ENCODE measurements at places on chromosomes 6 and 20. TPM values are rescaled to one million over a fixed set of nuclear protein-coding genes. Genes with fewer than 3 reads are reported as not detected.

- no peaks in the 10 kb centered on the region for H3K4me1 ChIP-seq
- no peak for DNase-seq
- H3K27me3 ChIP-seq, result no peaks in the 10 kb centered on the region
- H3K36me3 ChIP-seq, result no peaks in the 10 kb centered on the region
- no peak overlapping the region for H3K27ac ChIP-seq
- H3K4me3 ChIP-seq, result no peak overlapping the region
These were observed 45.4 kb downstream of the MKKS start for GRCh38 chr20:10388597-10388996.

GRCh38 chr6:137487181-137487868 lies 6.9 kb downstream of the OLIG3 start:
- no peaks in the 10 kb centered on the region for H3K4me1 ChIP-seq
- no peak for DNase-seq
- H3K27ac ChIP-seq, result no peak overlapping the region
- H3K36me3 ChIP-seq, result no peaks in the 10 kb centered on the region

DNA sequence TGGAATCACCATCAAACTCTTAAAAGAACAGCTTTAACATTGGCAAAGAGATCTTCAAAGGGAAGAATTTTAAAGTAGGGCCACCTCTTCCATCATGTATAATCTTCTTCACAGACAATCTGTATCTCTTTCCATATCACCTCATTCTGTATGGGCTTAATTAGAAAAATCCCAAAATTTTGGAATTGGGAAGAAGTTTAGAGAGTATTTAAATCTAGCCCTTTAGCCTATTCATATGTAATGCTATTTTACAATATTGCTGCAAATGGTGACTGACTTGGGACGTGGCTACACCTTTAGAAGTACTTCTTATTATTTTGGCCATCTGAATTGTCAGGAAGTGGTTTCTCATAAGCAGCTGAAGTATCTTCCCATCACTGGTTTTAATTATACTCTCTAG lies 474.3 kb downstream of the RFPL4B start:
- no peaks in the 10 kb centered on the region for H3K27me3 ChIP-seq
- no peak for DNase-seq
- no peak overlapping the region for H3K4me3 ChIP-seq
- no peaks in the 10 kb centered on the region for H3K4me1 ChIP-seq
- no peak overlapping the region for H3K27ac ChIP-seq

DNA sequence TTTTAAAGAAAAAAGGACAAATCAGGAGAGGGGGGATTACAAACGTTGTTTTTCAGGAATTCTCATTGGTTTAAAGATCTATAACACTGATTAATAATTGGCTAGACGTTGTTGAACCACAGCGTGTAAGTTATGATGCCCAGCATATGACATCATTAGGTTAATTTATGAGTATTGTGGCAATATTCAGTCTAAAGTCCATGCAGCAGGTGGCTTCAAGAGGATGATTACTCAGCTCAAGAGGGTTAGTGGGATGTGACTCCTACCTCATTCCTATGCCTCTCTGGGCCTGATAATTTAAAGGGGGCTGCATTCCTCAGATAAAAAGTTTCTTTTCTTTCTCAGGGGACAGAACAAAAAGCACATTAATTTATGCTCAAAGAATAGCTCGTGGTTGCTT lies 1309.0 kb downstream of the EPHA7 start:
- no peak overlapping the region for H3K4me3 ChIP-seq
- no peaks in the 10 kb centered on the region for H3K36me3 ChIP-seq
- H3K27ac ChIP-seq, result no peak overlapping the region
- H3K27me3 ChIP-seq, result no peaks in the 10 kb centered on the region

- no peak overlapping the region for H3K4me3 ChIP-seq
- peaks cover 3% of the 10 kb centered on the region for H3K4me1 ChIP-seq
- H3K36me3 ChIP-seq, result no peaks in the 10 kb centered on the region
- no peak for DNase-seq
These were observed 174.3 kb downstream of the TTLL2 start for GRCh38 chr6:167499161-167499660.

DNA sequence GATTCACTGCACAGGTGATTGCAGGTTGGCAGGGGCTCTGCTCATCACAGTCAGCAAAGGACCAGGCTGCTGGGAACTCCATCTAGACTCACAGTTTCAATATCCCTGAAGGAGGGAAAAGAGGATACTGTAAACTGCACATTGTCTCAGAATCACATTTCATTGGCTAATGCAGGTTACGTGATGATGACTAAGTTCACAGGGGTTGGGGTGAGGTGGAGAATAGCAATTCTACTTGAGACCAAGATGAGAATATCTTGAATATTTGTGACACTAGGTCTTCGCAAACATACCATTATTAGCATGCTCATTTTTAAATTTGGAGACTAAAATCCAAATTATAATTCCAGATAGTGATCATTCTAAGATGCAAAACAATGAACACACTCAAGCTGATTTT lies 208.5 kb upstream of the CITED2 start:
- DNase-seq, result no peak
- H3K27me3 ChIP-seq, result no peaks in the 10 kb centered on the region
- H3K27ac ChIP-seq, result peak overlapping the region; percentile 77
- H3K4me1 ChIP-seq, result peaks cover 76% of the 10 kb centered on the region

GRCh38 chr6:163252061-163252591 lies 162.4 kb upstream of the QKI start:
- H3K27ac ChIP-seq, result no peak overlapping the region
- no peak for DNase-seq
- no peaks in the 10 kb centered on the region for H3K4me1 ChIP-seq
- no peak overlapping the region for H3K4me3 ChIP-seq

DNA sequence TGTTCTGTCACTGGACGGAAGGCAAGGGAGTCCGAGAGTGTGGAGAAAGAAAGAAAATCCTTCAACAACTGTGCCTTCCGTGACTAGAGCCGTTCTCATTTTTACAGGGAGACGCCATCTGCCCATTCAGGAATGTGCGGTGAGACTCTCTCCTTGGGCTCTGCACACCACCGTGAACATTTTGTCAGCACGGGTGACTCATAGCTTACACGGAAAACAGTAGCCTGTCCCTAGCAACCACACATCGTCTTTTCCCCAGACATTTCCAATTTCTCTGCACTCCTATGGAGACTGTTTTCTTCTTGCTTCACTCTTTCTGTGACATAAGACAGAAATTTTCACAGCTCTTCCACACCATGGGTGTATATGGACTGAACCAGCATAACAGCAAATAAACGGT lies 55.1 kb downstream of the TBXT start:
- no peak overlapping the region for H3K27ac ChIP-seq
- no peaks in the 10 kb centered on the region for H3K27me3 ChIP-seq
- H3K4me1 ChIP-seq, result no peaks in the 10 kb centered on the region
- no peak overlapping the region for H3K4me3 ChIP-seq

DNA sequence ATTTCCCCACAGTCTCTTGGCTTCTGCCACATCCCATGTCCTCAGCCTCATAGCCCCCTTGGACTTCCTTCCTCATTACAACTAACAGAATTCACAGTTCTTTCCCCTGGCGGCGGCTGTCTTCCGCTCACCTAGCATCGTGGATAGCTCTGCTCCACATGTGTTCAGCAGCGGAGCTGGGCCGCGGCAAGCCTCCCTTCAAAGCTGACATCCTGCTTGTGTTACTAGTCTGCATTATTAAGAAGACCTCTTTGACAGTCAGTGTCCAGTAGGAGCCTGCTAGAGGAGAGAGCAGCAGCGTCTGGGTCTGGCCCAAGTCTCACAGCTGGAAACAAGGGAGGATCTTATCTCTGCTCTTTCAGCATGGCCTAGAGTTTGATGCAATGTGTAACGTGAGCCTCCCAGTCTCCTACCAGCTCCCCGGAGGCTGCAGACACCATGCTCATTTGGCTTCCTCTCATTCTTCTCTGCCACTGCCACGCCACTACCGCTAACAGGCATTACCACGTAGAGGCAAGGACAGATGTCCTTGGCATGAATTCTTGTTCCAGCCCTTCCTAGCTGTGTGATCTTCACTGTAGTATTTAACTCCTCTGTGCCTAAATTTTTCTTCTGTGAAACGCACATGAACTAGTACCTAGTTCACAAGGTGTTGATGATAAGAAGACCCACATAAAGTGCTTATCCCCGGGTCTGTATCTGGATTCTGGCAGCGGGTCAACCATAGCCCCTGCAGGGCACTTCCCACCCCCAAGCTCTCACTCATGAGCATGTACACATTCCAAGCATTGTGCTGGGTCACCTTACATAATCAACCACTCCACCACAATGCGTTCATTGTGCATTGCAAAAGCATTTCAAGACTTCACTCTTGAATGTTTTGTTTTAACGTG lies 107.1 kb upstream of the BACH2 start:
- H3K4me1 ChIP-seq, result no peaks in the 10 kb centered on the region
- no peak overlapping the region for H3K27ac ChIP-seq
- no peaks in the 10 kb centered on the region for H3K36me3 ChIP-seq
- no peak for DNase-seq

- no peak overlapping the region for H3K27ac ChIP-seq
- no peak overlapping the region for H3K4me3 ChIP-seq
- H3K4me1 ChIP-seq, result peaks cover 6% of the 10 kb centered on the region
- no peak for DNase-seq
- no peaks in the 10 kb centered on the region for H3K27me3 ChIP-seq
These were observed 4.2 kb downstream of the AKIRIN2 start for GRCh38 chr6:87697581-87698546.

GRCh38 chr20:37688093-37688492 lies 5.7 kb upstream of the CTNNBL1 start:
- H3K27me3 ChIP-seq, result peaks cover 2% of the 10 kb centered on the region
- no peak for DNase-seq
- H3K36me3 ChIP-seq, result no peaks in the 10 kb centered on the region
- H3K27ac ChIP-seq, result no peak overlapping the region
- H3K4me3 ChIP-seq, result no peak overlapping the region

DNA sequence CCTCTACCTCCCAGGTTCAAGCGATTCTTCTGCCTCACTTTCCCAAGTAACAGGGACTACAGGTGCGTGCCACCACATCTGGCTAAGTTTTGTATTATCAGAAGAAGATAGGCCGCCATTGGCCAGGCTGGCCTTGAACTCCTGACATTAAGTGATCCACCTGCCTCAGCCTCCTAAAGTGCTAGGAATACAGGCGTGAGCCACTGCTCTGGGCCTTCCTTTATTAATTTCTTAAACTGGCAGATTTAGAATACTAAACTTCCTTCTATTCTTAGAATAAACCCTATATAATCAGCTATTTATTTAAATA lies 86.6 kb downstream of the HFE start:
- peak overlapping the region; percentile 37 for H3K27ac ChIP-seq
- no peaks in the 10 kb centered on the region for H3K36me3 ChIP-seq
- peaks cover 6% of the 10 kb centered on the region for H3K4me1 ChIP-seq
- H3K27me3 ChIP-seq, result no peaks in the 10 kb centered on the region
- no peak overlapping the region for H3K4me3 ChIP-seq

DNA sequence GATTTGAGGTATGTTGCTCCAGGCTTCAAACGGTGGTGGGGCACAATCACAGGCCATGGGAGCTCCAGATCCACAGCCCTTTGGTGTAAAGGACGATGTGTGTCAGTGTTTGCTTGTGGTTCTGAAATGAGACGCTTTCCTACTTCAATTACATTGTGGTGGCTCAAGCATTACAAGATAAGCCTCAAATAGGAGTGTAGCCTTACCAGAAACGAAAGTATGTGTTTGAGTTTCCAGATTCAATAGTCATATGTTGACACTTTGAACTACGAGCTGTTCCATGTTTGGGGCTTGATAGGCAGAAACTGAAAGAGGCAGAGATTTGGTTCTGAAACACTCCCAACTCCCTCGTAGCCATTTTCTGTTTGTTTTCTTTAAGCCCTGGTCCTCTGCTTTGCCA lies 187.1 kb downstream of the MYLK4 start:
- peaks cover 5% of the 10 kb centered on the region for H3K4me1 ChIP-seq
- no peak overlapping the region for H3K4me3 ChIP-seq
- no peak overlapping the region for H3K27ac ChIP-seq
- no peaks in the 10 kb centered on the region for H3K27me3 ChIP-seq
- no peaks in the 10 kb centered on the region for H3K36me3 ChIP-seq
- DNase-seq, result no peak

DNA sequence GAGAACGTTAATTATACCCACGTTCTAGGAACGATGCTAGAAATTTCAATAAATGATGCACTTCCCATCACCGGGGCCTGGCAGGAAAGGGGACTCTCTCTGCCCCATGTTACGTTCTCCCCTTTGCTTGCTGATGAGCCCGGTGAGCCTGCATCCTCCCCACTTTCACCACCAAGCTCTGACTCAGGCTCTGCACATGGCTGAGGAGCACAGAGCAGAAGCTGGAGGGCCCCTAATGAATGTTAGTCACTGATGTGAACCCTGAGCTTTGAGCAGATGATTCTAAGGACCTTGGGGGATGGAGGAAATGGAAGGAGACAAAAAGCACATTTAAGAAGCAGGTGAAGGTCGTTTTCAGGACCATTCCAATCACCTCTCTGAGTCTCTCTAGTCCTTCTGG lies 468.2 kb upstream of the ARID1B start:
- no peak overlapping the region for H3K4me3 ChIP-seq
- no peaks in the 10 kb centered on the region for H3K27me3 ChIP-seq
- no peaks in the 10 kb centered on the region for H3K36me3 ChIP-seq
- no peak overlapping the region for H3K27ac ChIP-seq
- no peak for DNase-seq
- no peaks in the 10 kb centered on the region for H3K4me1 ChIP-seq

DNA sequence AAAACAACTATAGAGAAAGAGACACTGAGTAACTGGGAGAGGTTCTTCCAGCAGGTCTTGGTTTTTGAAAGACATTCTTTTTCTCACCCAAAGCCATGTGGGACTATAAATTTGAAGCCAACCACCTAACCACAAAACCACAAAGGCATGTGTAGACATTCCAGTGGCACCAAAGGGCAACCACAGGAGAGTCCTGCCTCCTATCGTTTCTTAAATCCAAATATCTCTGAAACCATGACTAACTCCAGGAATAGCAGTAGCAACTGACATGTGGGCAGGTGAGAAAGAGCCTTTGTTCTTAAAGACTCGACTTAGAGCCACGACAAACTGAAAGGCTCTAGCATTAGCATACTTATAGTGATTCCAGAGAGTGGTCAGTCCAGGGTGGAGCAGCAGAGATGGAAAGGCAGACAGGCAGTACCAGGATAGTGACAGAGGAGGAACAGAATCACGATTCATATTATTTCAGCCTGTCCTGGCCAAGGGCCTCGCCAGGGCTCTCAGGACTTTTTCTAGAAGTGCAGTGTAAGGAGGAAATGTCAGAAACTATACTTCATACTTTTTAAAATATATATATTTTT lies 9.4 kb upstream of the COL9A1 start:
- H3K4me3 ChIP-seq, result no peak overlapping the region
- H3K36me3 ChIP-seq, result no peaks in the 10 kb centered on the region
- no peaks in the 10 kb centered on the region for H3K4me1 ChIP-seq

Gene PRKN
- total RNA-seq, result not detected

Gene SNTA1
- 15.4 TPM for total RNA-seq

Gene C2
- 4.9 TPM for total RNA-seq

Gene BNIP5
- total RNA-seq, result 0.50 TPM

Gene TGM2
- 138 TPM for total RNA-seq

Gene RUNX2
- not detected for total RNA-seq

Gene SLX4IP
- 8.5 TPM for total RNA-seq

Gene MUCL3
- not detected for total RNA-seq

Gene MUC21
- not detected for total RNA-seq
